ENCODE measurements at places on chromosomes 3 and 15.
A peak's percentile ranks its signal among the peaks of the same experiment; 100 is the strongest.

DNA sequence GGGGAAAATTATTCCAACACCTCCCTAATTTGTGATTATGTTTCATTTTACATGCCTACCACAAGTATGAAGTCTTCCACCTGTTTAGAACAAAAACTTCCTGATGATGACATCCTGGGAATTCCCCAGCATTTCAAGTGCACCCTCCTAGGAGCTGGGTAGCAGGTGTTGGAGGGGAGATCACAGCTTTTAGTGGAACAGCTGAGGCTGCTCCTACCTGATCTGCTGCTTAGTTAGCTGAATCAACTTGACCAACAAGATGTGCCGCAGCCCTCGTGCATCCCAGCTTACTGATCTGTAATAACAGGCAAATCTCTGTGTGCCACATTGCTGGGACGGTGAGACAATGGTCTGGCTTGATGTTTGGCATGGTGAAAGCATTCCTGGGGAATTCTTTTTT is 29.7 kb downstream of the TRAK1 start:
- no peak for DNase-seq

DNA sequence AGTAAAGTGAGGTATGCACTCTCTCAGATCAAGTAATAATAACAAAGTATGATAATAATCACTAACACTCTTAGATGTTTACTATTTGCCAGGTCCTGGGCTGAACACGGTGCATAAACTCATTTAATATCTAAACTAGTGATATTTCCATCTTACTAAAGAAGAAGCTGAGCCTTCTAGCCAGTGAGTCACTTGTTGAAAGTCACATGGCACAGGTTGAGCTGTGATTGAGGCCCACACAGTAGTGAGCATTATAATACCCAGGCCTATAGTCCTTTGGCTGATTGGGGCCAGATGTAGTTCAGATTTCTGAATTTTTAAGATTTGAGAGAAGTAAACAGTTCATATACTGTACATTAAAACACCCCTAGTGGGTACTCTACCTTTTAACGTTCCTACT is 93.2 kb upstream of the CCDC80 start:
- no peak for DNase-seq

GRCh38 chr15:67833710-67834511 is 5.9 kb downstream of the RNU6-1 start:
- peak; percentile 50 for DNase-seq

DNA sequence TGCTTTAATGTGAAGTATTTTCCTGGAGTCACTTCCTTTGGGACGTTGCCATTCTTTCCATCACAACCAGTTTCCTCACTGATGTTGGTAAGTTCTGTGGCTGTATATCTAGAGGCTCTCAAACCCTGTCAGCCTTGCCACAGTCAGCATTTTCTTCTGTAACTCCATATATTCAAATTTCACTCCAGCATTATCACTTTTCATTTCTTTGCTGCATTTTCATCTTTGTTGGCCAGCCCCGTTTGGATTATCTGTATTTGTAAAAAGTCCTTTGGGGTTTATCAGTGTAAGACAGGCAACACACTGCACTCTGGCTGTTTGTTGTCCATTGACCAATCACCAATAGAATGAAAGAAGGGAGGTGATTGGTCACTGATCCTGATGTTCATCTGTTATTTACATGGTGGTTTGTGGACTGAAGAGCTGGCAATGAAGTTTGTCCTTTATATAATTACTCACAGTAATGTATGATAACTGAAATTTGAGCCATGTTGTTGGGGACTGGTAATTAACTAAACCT is 20.3 kb downstream of the GMPS start:
- DNase-seq: no peak

DNA sequence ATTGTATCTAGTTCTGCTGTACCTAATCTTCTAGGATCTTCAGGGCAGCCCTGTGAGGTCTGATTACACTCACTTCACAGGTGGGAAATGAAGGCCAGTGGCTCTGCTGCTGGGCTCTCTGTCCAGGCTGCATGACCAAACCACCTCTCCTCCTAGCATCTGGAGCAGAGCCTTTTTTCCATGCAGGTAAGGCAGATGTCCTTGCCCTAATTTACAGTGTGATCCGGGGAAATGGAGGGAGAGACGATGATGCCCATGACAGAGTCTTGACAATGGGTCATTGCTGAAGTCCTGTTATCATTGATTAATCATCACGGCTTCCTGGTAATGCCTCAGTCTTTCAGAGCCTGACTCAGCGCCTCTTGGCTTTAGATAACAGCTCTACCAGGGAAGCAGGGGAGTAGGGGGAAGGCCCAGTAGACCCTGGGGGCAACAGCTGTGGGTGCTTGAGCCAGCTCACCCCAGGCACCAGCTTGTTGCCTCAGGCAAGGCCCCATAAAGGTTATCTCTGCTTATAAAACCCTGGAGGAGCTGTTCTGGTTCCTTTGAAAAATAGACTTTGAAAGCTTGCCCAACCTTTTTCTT is 153.4 kb downstream of the GABRG3 start:
- DNase-seq: no peak

DNA sequence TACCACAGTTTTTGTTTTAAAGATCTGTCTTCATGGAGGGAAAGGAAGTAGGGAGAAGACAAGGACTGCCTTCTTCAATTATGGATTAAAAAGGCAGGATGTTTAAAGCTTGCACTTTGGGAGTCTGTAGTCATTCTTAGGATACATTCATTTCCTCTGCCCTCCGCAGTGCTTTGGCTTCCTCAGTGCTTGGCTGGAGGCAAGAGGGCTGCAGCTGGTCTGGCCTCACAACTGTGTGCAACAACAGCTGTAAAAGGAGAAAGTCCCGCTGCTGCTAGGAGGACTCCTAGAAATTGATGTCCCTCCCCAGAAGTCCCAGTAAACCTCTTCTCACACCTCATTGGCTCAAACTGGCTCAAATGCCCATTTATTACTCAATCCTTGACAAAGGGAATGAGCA is 54.4 kb upstream of the PPP2R3A start:
- DNase-seq: no peak

DNA sequence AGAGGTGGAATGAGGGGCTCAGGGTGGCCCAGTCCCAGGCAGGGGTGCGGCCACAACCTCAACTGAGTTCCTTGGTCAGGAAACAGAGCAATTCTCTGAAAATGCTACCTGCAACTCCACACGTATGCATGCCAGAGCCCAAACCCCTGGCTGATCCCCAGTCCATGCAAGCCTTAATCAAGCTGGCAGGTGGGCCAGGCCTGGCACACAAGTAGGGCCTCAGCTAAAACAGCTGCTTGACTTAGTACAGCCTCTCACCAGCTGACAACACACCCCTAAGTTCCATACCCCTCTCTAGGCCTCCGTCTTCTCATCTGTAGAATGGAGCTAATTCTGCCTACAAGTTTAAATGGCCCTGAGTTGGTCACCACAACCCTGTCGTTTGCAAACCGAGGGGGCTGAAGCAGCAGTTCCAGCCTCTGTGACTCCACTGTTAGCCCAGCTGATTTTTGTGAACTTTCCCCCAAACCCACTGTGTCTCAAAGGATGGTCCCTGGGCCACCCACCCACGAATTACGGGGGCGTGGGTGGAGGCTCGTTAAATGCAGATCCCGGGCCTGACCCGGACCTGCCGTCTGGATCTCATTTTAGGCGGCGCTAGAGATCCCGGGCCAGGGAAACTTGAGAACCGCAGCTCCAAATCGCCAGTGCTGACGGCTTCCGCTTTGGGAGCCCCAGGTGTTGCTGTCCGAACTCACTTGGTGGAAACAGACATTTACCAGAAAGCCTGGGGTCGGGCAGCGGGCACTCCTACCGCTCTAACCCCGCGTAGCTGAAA is 927 bp downstream of the CHDH start:
- DNase-seq: no peak

GRCh38 chr3:126664591-126665214 is 9.8 kb upstream of the TXNRD3 start:
- DNase-seq: no peak

DNA sequence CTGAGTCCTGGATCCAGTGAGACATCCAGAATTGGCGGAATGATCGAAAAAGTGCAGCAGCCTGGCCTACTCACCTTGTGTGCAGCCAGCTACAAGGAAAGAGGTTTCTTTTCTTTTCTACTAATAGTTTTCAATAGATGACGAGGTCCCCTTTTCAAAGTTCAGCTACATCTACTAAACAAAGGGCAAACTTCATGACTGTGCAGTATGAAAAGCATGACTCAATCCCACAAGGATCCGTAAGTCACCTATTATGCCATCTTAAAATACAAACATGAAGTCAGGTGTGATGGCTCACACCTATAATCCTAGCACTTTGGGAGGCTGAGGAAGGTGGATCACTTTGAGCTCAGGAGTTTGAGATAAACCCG is 16.7 kb downstream of the MIX23 start:
- DNase-seq: no peak

DNA sequence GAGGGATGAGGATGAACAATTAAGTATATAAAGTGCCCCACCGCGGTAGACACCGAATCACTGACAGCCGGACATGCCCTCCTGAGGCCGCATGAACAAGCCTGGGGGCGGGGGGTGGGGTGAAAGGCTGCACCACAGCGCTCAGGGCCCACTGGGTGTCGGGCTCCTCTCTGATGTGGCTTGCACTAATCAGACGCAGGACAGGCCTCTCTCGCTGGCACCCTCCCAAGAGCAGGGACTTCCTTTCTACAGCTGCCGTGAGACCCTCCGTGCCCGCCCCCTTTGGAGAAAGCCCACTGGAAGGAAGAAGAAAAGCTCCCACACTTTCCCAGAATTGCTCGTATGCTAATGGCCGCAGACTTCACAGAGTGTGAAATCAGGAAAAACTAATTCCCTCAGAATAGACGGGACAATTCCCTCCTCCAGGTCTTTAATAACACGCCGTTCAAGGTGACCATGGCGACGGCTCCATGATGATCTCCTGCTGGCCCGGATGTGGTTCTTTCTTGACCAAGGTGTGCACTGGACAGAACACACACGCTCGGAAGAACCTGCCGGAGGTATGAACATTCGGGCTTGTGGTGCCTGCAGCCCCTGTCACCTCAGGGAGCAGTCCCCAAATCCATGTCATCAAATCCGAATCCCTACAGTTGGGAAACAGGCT is 32.0 kb downstream of the IQSEC1 start:
- DNase-seq: no peak

DNA sequence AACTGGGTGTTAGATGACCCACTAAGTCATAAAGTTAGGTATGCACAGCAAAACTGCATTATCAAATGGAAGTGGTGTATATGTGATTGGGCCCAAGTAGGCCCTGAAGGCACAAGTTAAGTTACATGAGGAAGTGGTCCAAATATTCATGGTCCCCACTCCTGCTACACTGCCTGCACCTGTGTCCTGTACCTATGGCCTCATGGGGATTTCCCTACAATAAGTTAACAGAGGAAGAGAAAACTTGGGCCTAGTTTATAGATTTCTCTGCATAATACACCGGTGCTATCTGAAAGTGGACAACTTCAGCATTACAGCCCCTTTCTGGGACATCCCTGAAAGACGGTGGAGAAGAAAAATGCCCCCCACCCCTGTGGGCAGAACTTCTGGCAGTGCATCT is 41.5 kb downstream of the STRIT1 start:
- DNase-seq: no peak

GRCh38 chr3:27673701-27674100 is 48.4 kb downstream of the EOMES start:
- DNase-seq: no peak

DNA sequence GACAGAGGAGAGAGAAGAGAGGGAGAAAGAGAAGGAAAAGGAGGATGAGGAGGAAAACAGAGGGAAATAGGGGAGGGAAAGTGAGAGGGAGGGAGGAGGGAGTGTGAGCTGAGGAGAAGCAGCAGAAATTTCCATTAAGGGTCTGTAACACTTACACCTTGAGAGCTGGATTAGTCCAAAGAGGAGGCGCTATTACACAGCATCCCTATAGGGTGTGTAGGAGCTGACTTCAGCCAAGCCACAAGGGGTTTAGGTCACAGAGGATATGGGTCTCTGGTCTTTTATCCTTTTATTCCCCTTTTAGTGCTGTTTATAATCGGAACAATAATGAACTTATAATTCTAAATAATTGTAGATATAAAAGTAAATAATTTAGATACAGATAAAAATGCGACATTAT is 230.4 kb downstream of the GABRG3 start:
- no peak for DNase-seq

- no peak for DNase-seq
These were observed 101.3 kb upstream of the HES1 start for GRCh38 chr3:194034346-194035336.

DNA sequence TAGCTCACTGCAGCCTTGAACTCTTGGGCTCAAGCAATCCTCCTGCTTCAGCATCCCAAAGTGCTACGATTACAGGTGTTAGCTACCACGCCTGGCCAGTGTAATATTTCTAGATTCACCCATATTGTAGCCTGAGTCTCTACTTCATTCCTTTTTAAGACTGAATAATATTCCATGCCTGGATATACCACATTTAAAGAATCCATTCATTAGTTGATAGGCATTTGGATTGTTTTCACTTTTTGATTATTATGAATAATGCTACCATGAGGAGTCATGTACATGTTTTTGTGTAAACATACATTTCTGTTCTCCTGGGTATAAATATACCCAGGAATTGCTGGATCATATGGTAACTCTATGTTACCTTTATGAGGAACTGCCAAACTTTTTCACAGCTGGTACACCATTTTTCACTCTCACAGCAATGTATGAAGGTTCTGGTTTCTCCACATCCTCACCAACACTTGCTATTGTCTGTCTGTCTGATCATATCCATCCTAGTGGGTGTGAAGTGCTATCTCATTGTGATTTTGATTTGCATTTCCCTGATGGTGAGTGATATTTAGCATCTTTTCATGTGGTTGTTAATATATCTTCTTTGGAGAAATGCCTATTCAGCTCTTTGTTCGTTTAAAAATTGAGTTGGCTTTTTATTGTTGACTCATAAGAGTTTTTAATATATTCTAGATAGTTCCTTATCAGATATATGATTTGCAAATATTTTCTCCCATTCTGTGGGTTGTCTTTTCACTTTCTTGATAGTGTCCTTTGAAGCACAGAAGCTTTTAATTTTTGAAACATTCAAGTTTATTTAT is 32.6 kb downstream of the EEFSEC start:
- DNase-seq: no peak

DNA sequence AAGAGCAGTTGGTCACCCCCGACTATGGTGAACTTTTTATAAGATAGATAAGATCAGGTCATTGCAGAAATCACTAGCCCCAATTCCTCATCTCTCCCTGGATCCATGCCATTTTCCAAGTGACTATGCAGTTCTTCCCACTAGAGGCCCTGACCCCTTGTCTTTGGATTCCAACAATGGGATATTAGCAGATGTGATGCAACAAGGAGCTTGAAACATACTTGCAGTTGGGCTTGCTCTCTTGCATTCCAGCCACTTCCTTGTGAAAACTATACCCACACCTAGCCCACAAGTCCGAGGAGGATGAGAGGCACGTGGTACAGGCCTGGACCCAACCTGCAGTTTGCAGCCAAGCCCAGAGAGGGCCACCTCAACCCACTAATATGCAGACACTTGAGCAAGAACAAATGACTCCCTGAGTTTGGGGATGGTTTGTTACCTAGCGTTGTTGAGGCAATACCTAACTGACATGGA is 60.6 kb downstream of the SUCLG2 start:
- no peak for DNase-seq

DNA sequence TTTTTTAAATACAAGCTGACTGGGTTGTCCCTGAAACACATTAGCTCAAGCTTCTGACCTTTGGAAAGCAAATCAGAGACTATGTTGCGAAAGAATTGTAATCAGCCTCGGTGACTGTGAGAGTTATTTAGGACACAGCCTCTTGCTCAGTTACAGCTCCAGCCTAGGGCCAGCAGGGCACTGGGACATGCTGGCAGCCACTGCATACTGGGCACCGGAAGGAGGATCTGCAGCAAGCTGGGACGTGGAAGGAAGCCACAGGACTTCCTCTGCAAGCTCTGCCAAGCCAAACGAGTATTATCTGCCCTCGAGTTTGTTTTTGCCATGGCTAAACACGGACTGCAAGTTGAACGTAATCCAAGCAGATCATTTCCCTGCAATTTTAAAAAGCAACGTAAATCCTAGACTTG is 24.4 kb upstream of the COPG1 start:
- peak; percentile 22 for DNase-seq
